Activated T-cell treated with anti-CD3 and anti-CD28 coated beads for 48 hours (primary cell): ENCODE measurements at places on chromosomes 16 and 17.

DNA sequence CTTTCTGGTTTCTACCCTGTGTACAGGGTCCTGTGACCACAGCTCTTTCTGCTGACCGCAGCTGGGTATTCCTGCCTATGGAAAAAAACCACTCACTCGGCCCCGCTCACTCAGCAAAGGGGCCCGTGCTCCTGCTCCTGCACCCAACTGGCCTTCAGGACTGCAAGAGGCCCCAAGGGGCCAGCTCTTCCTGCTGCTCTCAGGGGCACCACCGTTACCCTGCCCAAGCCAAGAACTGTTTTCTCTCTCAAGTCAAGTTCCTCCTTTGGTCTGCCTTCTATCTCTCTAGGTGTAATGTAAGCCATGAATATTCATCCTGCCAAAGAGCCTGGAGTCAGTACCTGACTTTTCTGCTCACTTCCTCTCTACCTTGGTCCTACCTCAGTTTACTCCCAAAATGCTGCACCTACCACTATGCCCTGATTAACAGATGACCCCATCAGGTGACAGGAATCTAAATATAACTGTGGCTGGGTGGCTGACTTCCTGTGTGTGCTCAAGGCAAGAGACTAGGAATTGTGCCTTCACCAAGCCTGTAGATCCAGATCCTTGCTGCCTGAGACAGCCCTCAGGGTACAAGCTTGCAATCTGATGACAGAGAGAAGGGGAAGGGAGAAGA is 20.4 kb upstream of the SCIMP start:
- no peak for DNase-seq

GRCh38 chr17:48759288-48759687 is 30.7 kb upstream of the HOXB13 start:
- DNase-seq, result no peak

GRCh38 chr17:73650617-73651200 is 6.5 kb upstream of the SDK2 start:
- DNase-seq, result no peak

DNA sequence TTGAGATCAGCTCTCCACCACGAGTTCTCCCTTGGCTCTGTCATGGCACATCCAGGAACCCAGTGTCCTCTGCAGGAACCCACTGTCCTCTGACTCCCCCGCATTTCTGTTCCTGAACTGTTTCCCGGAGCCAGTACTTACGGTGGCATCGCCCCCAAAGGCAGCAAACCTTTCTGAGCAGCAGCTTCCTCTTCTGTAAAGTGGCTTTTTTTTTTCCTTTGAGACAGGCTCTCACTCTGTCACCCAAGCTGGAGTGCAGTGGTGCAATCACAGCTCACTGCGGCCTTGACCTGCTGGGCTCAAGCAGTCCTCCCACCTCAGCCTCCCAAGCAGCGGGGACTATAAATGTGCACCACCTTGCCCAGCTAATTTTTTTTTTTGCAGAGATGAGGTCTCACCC is 32.2 kb downstream of the NAGPA start:
- no peak for DNase-seq

DNA sequence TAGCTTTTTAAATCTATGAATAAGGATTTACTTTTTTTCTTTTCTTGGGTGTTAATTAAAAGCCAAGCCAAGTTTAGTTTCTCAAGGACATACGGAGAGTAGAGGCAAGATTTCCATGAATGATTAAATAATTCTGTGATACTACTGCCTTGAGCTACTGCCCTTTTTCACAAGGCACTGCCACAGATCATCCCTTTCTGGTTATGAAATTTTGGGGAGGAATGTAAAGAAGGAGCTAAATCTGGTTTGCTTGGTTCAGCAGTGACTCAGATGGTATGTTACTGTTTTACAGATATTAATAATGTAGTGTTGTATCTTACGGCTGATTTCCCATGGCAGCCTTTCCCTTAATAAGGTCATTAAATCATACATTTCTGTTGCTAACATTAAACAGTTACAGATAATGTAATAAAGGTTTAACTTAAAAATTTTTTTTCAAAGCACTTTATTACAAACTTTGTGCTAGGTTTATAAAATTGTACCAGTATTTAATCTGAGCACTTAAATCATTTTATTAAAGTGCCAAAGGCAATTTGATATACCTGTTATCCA is 2.6 kb downstream of the WSB1 start:
- no peak for DNase-seq

- no peak for DNase-seq
Observed at GRCh38 chr17:5821803-5822202, 237.5 kb upstream of the NLRP1 start.

GRCh38 chr16:65698791-65699321 is 577.0 kb upstream of the CDH11 start:
- DNase-seq, result no peak

- peak; percentile 52 for DNase-seq
Observed at GRCh38 chr17:37373530-37374159, 2.1 kb upstream of the C17orf78 start.

- no peak for DNase-seq
Observed at GRCh38 chr16:59045501-59045900, 311.4 kb upstream of the GOT2 start.

- no peak for DNase-seq
Observed at GRCh38 chr17:9336817-9337216, 238.8 kb downstream of the STX8 start.

- DNase-seq, result no peak
Observed at GRCh38 chr16:71359431-71359830, 908 bp downstream of the CALB2 start.

- no peak for DNase-seq
Observed at GRCh38 chr17:56130026-56130425, 23.2 kb upstream of the ANKFN1 start.

DNA sequence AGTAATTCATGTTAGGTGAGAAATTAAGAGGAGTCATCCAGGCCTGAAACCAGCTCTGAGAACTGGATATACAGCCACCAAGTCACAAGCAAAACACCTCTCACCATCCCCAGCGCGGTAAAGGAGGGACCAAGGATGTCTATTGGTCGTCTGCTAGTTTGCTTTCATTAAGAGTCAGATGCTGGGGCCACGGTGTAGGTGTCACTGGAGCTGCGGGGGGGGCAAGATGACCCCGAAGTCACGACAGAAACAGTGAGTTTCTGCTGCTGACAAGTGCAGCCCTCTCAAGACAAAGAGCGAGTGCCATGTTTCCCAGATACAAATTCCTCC is 790 bp downstream of the NCBP3 start:
- DNase-seq, result peak; percentile 40

- no peak for DNase-seq
Observed at GRCh38 chr17:81543339-81543675, 8.8 kb downstream of the FAAP100 start.

GRCh38 chr17:3692346-3692745 is 3.6 kb downstream of the P2RX5 start:
- DNase-seq, result no peak

- no peak for DNase-seq
Observed at GRCh38 chr16:24318680-24319079, 62.5 kb downstream of the CACNG3 start.

- no peak for DNase-seq
Observed at GRCh38 chr17:79902146-79902791, 63.0 kb upstream of the CBX4 start.
